ENCODE measurements at places on chromosomes 12 and 14. TPM values are rescaled to one million over a fixed set of nuclear protein-coding genes. Genes with fewer than 3 reads are reported as not detected.

DNA sequence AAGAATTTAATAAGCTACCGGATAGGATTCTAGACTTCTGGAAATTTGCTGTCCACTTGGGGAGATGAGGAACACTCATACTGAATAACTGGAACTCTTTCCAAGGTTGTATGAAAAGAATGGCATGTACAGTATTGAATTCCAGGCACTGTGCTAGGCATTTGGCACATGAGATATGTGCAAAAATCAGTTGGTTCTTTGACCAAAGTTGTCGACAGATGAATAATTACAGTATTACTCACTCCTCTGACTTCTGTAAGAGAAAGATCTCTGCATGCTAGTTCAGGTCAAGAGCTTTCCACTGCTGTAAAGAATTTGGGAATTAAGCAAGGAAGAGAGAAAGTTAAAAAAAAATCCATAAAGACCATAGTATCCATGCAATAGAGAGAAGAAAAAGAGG lies 764.7 kb downstream of the BCL11B start:
- no peak for DNase-seq

DNA sequence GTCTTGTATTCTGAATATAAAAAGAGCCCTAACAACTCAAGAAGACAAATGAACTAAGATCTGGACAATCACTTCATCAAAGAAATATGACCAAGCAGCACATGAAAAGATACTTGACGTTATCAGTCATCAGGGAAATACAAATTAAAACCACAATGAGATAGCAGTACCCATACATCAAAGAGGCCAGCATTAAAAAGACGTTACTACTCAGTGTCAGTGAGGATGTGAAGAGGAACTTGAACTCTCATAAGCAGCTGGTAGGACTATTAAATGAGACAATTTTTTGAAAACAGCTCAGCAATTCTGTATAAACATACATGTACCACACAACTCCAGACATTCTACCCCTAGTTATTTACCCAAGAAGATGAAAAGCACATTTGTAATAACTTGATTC lies 55.9 kb downstream of the FERMT2 start:
- DNase-seq: no peak

DNA sequence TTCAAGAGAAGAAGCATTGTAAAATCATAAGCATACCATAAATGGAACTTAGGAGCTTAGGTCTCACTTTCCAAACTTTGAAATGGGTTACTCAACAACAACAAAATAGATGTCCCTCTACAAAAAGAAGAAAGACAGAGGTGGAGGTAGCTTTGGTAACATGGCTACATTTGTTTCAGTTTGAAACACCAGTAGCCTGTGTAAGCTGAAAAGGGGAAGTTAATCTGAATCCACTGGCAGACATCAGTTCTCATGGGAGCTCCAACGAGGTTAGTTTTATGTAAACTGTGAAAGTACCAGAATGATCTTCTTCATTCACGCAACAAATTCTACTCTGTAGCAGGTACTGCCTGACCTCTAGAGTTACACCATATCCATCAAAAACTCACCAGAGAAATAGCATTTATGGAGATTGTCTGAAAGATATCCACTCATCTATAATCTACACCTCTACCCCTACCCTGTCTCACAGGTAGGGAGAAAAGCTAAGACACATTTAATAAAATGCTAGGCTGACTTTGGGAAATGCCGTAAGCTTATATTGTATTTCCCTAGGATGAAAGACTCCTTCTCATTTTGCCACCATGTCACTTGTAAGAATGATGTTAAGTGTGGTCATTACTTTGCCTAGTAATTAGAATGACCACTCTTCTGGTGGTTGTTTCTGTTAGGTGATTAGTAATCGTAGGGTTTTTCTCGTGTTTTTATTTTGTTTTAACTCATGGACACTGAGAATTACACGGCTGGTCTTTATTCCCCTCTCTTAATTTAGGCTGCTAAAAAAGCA lies 224.1 kb downstream of the ASCL1 start:
- DNase-seq: no peak

- DNase-seq: peak; percentile 81
Observed at GRCh38 chr12:57904848-57905811, 36.2 kb upstream of the ATP23 start.

DNA sequence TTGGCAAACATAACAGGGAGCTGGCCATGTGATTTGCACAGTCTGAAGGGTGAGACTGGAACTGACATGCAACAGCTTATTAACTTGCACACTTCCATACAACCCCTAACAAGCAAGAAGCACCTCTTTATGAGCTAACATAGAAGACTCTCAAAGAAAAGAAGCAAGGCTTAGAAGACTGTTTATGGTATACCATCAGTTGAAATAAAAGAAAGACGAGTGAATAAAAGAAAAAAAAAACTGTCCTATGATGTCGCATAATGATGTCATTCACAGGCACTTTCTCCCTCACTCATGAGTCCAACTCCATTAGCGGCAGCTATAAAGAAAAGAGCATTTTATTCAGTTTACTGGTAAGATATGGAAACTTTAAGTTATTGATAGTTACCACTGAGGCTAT lies 3.3 kb upstream of the MDM1 start:
- DNase-seq: no peak

GRCh38 chr12:68080577-68080976 lies 79.0 kb downstream of the IFNG start:
- DNase-seq: no peak

The CDKL1 gene
- total RNA-seq: 1.3 TPM

The RNASE3 gene
- total RNA-seq: not detected

DNA sequence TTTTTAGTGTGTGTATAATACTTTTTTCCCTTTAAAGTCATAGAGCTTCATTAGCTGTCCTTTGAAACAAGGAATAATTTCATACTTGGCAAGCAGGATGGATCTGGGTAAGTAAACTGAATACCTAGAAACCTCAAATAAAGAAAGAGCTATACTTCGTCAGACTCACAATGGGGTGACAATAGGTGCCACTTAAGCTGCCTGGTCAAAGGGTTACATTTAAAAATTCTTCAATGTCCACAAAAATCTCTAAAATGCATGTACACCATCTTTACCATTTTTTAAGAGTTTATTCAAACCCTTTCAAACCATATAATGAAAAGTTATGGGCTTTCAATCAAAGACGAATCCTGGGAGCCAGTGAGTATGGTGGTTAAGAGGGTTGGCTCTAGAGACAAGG lies 3.1 kb downstream of the GIT2 start:
- DNase-seq: no peak

The RERG gene
- total RNA-seq: 4.5 TPM

DNA sequence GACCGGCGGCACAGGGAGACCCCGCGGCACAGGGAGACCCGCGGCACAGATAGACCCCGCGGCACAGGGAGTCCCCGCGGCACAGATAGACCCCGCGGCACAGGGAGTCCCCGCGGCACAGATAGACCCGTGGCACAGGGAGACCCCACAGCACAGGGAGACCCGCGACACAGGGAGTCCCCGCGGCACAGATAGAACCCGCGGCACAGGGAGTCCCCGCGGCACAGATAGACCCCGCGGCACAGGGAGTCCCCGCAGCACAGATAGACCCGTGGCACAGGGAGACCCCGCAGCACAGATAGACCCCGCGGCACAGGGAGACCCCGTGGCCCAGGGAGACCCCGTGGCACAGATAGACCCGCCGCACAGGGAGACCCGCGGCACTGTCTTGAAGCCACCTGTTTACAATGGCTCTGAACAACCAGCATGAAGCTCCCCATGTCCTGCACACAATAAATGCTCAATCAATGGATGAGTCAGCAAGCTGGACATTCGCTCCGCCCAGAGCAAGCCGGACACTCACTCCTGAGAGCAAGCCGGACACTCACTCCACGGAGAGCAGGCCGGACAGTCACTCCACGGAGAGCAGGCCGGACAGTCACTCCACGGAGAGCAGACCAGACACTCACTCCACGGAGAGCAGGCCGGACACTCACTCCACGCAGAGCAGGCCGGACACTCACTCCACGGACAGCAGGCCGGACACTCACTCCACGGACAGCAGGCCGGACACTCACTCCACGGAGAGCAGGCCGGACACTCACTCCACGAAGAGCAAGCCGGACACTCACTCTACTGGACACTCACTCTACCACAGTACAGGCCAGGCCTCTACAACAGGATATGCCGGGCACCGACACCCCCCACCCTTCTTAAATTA lies 121.9 kb downstream of the RFLNA start:
- DNase-seq: no peak

GRCh38 chr14:70008284-70009262 lies 129.4 kb downstream of the SMOC1 start:
- no peak for DNase-seq

- no peak for DNase-seq
Observed at GRCh38 chr12:82955043-82955442, 268.3 kb downstream of the TMTC2 start.
